ENCODE measurements at places on chromosomes 6 and 20. TPM values are rescaled to one million over a fixed set of nuclear protein-coding genes. Genes with fewer than 3 reads are reported as not detected.

- H3K36me3 ChIP-seq = no peaks in the 10 kb centered on the region
- no peak overlapping the region for H3K4me3 ChIP-seq
- H3K27ac ChIP-seq = no peak overlapping the region
These were observed 12.4 kb upstream of the CCN5 start for GRCh38 chr20:44702776-44703175.

DNA sequence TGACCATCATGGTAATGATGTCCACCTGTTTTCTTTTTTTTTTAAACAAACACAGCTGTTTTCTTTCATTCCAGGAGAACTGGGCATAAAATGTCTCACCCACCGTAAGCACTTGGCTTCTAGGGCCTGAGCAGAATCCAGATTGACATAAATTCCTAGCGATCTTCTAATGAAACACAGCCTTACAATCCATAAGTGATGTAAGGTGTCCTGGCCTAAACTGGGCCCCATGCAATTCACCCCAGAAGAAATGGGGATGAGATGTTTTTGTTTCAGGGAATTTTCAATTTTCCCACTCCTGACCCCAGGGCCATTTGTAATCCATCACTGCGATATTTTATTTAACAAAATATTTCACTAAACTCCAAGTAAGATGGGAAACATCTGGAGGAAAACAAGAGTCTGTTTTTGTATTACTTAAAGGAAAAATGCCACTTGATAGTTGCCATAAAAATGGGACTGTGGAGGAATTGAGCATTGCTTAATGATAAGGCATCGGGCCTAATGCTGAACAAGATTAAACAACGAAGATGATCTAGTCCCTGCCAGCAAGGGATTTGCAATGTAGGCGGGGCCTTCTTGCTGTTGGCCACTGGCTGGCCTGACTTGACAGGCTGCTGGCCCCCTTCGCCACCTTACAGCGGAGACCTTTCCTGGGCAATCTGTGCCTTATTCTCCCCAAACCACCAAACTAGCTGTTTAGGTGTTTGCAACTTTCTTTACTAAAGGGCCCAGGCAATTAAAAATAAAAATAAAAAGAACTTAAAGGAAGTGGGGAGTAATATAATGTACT, 183.7 kb downstream of the CD109 start:
- H3K27me3 ChIP-seq = no peaks in the 10 kb centered on the region
- H3K4me1 ChIP-seq = peaks cover under 1% of the 10 kb centered on the region
- H3K4me3 ChIP-seq = no peak overlapping the region
- H3K36me3 ChIP-seq = no peaks in the 10 kb centered on the region
- DNase-seq = no peak

DNA sequence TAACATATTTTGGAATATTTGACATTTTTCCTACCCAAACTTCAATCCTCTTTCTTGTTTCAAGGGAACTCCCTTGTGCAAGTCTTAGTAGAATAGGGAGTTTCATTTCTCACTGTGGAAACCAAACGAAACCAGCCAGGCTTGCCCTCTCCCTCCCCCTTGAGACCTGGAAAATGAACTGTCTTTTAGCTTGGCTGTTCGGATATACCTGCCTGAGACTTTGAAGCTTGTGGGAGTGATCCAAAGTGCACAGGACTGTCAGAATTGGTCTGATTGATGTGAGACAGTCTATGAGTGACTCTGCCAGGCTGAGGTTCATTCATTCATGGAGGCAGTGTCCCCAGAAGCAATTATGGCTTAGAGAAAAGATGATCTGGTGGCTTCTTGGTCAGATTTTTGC, 388.1 kb downstream of the EPM2A start:
- DNase-seq = no peak
- H3K4me3 ChIP-seq = no peak overlapping the region
- H3K4me1 ChIP-seq = no peaks in the 10 kb centered on the region
- H3K27me3 ChIP-seq = no peaks in the 10 kb centered on the region
- no peak overlapping the region for H3K27ac ChIP-seq

Gene TRIM10
- total RNA-seq = not detected

Gene HLA-DRB5
- total RNA-seq = 29.2 TPM

DNA sequence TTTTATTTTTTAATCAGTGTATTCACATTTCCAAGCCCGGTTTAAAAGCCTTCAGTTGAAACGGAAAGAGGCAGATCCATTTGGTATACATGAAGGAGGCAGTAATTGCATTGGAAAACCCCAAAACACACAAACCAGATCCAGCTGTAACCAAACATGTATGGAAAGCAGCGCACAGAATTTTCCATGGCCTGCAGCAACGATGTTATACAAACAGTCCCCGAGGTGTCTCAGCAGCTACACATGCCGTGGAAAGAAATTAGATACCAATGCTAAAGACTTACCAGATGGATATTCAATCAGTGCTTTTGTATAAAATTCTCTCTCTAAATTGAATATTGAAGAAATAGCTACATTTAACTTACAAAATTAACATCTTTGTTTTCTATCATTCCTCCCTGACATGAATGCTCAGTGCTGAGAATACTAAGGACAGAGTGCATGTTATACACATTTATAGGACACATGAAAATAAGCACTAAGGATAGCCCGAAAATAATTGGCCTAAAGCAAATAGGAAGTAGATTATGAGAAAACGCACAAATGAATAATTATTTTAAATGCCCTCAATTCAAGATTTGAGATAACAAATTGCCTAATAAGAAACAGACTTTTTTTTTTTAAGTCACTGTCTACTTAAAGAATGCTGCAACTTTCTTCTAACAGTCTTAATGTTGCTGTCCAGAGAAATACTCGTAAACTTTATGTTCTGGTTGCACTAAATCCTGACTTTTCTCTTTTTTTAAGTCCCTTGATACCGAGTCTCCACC, 713.1 kb downstream of the HDGFL1 start:
- no peak overlapping the region for H3K4me3 ChIP-seq
- no peak overlapping the region for H3K27ac ChIP-seq

- no peaks in the 10 kb centered on the region for H3K27me3 ChIP-seq
- peaks cover 30% of the 10 kb centered on the region for H3K4me1 ChIP-seq
- H3K27ac ChIP-seq = no peak overlapping the region
- H3K4me3 ChIP-seq = no peak overlapping the region
- peaks cover 47% of the 10 kb centered on the region for H3K36me3 ChIP-seq
- no peak for DNase-seq
These were observed 7.7 kb downstream of the PSMB1 start for GRCh38 chr6:170545405-170545804.

Gene SSTR4
- not detected for total RNA-seq

Gene TRAPPC3L
- not detected for total RNA-seq

- H3K27ac ChIP-seq = no peak overlapping the region
- no peaks in the 10 kb centered on the region for H3K27me3 ChIP-seq
- H3K4me3 ChIP-seq = no peak overlapping the region
- H3K36me3 ChIP-seq = no peaks in the 10 kb centered on the region
- H3K4me1 ChIP-seq = no peaks in the 10 kb centered on the region
These were observed 112.2 kb upstream of the PDE7B start for GRCh38 chr6:135739288-135739687.

DNA sequence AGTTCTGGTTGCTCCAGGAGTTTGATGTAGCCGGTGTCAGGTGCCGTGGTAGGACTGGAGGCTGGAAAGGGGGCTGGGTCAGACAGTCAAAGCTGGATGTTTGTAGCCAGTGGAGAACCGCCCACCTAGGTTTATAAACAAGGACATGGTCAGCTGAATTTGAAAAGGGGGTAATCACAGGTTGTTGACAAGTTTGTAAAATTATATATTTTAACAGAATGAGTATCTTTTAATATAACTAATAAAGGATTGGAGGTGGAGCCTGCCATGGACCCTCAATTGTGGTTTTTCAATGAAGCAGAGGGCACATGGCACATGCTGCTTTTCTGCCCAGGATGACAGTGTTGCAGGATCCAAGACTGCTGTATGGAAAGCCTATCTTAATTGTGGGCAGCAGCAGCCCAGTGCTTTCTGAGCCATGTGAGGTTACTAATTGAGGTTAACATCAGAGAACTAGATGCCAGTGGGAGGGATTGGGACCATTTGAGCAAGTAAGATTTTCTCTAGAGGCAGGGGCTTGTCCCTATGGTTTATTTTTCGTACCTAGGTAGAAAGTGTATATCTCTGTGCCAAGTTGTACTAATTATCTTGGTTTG, 9.7 kb downstream of the HECA start:
- H3K4me3 ChIP-seq = peak overlapping the region; percentile 50
- H3K36me3 ChIP-seq = peaks cover 46% of the 10 kb centered on the region
- no peaks in the 10 kb centered on the region for H3K27me3 ChIP-seq
- H3K4me1 ChIP-seq = peaks cover 88% of the 10 kb centered on the region
- no peak for DNase-seq

GRCh38 chr20:49157146-49157545, 31.0 kb downstream of the STAU1 start:
- peaks cover 42% of the 10 kb centered on the region for H3K36me3 ChIP-seq
- DNase-seq = no peak
- no peaks in the 10 kb centered on the region for H3K27me3 ChIP-seq

DNA sequence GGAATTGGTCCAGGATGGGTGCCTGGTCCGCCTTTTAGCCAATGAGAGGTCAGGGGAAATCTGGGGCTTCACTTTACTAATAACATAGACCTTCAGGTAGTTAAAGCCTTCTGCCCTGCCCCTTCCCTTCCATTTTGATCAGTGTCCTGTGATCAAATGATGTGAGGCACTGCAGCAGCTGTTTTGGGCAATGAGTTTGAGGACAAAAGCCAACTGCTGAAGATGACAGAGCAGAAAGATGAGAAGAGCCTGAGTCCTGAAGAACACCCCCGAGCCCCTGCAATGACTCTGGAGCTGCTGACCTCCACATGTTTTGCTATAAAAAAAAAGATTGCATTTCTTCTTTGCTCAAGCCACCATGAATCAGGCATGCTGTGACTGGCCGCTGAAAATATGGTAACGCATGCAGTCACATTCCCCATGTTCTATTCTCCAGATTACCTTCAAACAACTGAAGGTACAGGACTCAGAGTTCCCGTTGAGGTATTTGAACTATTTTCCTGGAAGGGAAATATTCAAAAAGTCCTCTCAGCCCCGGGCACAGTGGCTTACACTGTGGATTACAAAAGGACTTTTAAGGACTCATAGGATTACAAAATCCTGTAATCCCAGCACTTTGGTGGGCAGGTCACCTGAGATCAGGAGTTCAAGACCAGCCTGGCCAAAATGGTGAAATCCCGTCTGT, 45.7 kb upstream of the B4GALT5 start:
- no peak overlapping the region for H3K4me3 ChIP-seq
- H3K36me3 ChIP-seq = no peaks in the 10 kb centered on the region
- DNase-seq = no peak
- peaks cover 3% of the 10 kb centered on the region for H3K4me1 ChIP-seq

- peaks cover 33% of the 10 kb centered on the region for H3K4me1 ChIP-seq
- H3K36me3 ChIP-seq = peaks cover 1% of the 10 kb centered on the region
- no peak overlapping the region for H3K27ac ChIP-seq
- no peak for DNase-seq
These were observed 6.7 kb downstream of the NCOA5 start for GRCh38 chr20:46083101-46083500.

DNA sequence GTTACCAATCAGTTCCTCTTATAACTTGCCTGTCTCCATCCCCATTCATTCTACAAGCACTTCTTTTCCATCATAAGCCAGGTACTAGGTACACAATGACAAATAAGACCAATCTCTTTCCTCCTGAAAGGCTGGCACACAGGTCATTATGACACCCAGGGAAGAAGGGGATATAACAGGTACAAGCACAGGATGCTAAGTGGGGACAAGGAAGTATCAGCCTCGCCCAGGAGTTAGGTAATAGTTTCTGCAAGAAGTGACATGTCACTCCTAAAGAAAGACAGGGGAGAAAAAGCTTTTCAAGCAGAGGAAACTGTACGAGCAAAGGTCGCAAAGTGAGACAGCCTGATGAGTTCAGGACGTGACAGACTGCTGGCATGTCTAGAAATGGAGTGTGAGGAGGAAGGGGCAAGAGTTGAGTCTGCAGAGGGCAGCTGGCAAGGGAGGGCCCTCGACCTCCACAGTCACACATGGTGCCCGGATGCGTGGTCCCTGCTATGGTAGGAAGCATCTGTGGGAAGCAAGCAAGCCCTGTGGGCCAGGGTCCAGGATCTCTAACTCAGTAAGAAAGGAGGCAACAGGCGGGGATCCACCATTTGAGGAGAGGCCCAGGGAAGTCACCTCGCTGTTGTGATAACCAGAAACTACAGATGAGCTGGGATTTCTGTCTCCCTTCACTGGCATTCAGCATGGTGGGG, 40.4 kb downstream of the GPLD1 start:
- DNase-seq = no peak
- no peaks in the 10 kb centered on the region for H3K27me3 ChIP-seq
- no peaks in the 10 kb centered on the region for H3K36me3 ChIP-seq

DNA sequence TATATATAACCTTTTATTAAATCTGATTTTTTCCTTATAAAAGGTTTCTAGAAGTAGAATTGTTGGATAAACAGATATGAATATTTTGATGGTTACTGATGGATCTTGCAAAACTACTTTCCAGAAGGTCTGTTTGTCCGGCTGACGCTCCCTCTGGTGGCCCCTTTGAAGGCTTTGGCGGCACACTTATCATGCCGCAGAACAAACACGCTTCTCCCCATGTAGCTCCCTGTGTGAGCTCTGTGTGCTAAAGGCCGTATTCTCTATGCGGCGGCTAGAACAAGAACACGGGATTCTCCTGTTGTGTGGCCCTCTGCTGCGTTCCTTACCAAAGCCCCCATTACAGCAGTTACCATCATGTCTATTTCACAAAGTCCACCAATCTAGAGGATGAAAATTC, 30.0 kb downstream of the PPP1R3G start:
- no peak for DNase-seq
- H3K36me3 ChIP-seq = no peaks in the 10 kb centered on the region
- no peak overlapping the region for H3K4me3 ChIP-seq

- H3K4me1 ChIP-seq = no peaks in the 10 kb centered on the region
- H3K27me3 ChIP-seq = peaks cover 2% of the 10 kb centered on the region
- no peak overlapping the region for H3K4me3 ChIP-seq
- H3K27ac ChIP-seq = no peak overlapping the region
These were observed 70.5 kb downstream of the ADGRG6 start for GRCh38 chr6:142372348-142372747.

DNA sequence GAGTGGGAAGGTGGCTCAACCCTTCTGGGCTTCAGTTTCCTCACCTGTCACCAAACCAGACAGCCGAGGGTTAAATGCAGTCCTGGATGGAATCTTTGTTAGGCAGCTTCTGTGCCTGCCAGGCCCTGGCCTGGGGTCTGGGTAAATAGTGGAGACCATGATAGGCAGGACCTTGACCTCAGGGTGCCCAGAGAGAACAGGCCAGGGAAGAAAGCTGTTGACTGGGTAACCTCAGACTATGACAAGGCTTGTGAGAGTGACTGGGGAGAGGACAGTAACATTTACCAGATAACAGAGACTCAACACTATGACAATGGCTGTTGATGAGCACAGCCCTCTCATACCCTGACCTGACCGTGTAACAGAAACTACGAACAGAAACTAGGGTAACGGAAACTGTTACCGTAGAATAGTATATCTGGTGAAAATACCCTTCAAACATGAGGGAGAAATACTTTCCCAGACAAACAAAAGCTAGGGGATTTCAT, 218.3 kb downstream of the PREX1 start:
- no peak overlapping the region for H3K4me3 ChIP-seq
- DNase-seq = no peak
- no peaks in the 10 kb centered on the region for H3K36me3 ChIP-seq
- peaks cover 4% of the 10 kb centered on the region for H3K27me3 ChIP-seq
- no peak overlapping the region for H3K27ac ChIP-seq

DNA sequence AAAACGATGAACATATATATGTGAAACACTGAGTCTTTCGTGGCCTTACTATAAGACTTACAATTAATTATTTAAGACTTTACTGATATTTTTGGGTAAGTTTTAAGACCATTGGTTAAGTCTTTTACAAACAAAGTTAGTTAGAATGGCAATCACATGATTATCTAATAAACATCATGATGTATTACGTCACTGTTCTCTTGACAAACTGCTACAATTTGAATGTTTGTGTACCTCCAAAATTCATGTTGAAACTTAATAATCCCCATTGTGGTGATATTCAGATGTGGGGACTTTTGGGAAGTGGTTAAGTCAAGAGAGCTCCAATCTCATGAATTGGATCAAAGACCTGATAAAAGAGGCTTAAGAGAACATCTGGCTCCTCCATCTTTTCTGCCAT, 25.9 kb upstream of the B3GAT2 start:
- no peaks in the 10 kb centered on the region for H3K4me1 ChIP-seq
- no peak for DNase-seq
- H3K27me3 ChIP-seq = peaks cover 2% of the 10 kb centered on the region

Measured in activated CD4-positive, alpha-beta T cell treated with anti-CD3 and anti-CD28 coated beads, Interleukin-2, amount 10 ng/mL, durations not matched to agents 7 days and 5 days (primary cell).